ENCODE measurements at places on chromosomes 5 and 9. TPM values are rescaled to one million over a fixed set of nuclear protein-coding genes. Genes with fewer than 3 reads are reported as not detected.

DNA sequence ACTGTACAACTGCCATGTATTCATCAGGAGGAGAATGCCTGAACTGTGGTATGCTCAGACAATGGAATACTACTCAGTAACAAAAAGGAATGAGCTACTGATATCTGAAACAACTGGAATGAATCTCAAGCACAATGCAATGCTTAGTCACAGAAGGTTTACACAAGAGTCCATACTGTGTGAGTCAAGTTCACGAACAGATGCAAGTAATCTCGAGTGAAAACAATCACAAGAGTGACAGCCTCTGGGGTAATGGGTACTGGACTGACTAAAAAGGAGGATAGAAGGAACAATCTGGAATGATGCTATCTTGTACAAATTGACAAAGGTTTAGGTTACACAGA is 19.5 kb upstream of the GOLGA1 start:
- no peaks in the 10 kb centered on the region for H3K27me3 ChIP-seq
- H3K36me3 ChIP-seq = no peaks in the 10 kb centered on the region
- H3K4me3 ChIP-seq = no peak overlapping the region
- no peaks in the 10 kb centered on the region for H3K4me1 ChIP-seq
- H3K27ac ChIP-seq = no peak overlapping the region
- no peak for DNase-seq

DNA sequence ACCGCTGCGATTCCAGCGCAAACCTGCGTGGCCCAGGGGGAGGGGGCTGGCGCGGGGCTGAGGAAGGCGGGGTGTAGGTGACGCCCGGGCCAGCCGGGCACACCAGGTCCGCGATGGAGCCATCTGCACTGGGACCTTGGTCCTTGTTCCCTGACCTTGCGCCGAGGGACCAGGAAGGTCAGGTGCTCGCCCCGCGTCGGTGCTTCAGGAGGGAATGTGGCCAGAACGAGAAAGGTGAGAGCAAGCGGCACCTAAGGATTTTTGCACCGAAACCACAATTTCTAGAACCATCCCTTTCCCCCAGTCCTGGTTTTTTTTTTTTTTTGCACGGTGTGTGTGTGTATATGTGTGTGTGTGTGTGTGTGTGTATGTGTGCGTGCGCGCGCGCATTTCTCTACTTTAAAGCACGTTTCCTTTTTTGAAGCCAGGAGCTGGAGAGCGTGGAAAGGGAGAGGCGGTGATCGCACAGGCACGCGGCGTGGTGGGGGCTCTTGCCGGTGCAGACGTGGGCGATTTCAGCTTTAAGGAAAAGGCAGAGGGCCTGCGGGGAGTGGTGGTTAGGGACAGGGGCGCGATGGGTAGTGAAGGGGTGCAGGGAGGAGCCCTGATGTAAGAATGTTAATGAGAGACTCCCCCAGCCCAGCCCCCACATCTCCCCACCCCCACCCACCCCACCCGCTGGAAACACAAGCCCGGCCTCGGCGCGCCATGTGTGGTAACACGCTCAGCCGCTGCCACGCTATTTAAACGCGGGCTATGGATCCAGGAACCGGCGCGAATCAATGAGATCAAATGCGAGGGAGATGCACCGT is at the start of gene NPR3:
NPR3 (plus strand) TSS at position 772 of the 812 bp plus-strand sequence. CDS start 456 bp downstream, outside the sequence.
- peaks cover 5% of the 10 kb centered on the region for H3K27me3 ChIP-seq
- H3K4me3 ChIP-seq = peak within 1 kb of the TSS; percentile 56
- H3K27ac ChIP-seq = no peak within 1 kb of the TSS
- H3K36me3 ChIP-seq = no peaks in the 10 kb centered on the region
- peaks cover 33% of the 10 kb centered on the region for H3K4me1 ChIP-seq
- DNase-seq = peak; percentile 72

DNA sequence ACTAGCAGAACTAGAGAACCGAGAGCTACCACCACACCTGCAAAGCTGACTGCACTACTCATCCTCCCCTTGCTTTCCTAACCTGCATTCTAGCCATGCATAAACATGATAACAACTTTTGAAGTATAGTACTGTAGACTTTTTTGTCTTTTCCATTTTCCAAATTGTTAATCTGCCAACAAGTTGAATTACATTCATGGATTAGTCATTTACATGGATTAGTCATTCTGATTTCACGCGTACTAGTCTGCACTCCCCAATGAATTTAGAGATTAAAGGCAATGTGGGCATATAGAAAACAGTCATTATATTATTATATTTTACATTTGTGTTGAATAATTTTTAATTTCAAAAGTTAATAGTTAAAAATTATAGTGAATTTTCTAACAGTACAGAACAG is 81.4 kb downstream of the EDIL3 start:
- H3K4me1 ChIP-seq = no peaks in the 10 kb centered on the region
- no peak for DNase-seq
- H3K4me3 ChIP-seq = no peak overlapping the region
- no peaks in the 10 kb centered on the region for H3K27me3 ChIP-seq
- H3K27ac ChIP-seq = no peak overlapping the region

LRRC14B gene
- not detected for polyA plus RNA-seq

DNA sequence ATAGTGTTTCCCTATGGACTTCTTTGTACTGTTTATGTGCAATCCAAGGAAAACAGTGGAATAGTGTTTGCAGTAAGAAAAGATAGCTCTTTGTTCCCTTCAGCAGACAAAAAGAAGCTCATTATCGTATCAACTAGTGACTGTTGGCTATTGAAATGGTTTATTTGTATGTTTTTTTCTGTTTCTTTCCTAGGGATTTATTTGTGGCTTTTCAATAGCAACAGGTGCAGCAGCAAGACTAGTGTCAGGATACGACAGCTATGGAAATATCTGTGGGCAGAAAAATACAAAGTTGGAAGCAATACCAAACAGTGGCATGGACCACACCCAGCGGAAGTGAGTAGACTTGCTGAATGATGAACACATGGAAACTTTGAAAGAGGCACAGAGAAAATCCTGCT is 65.1 kb downstream of the SLC44A1 start:
- no peaks in the 10 kb centered on the region for H3K4me1 ChIP-seq
- no peaks in the 10 kb centered on the region for H3K36me3 ChIP-seq
- no peak overlapping the region for H3K27ac ChIP-seq
- no peak overlapping the region for H3K4me3 ChIP-seq
- no peak for DNase-seq
- H3K27me3 ChIP-seq = no peaks in the 10 kb centered on the region

FOXD1 gene
- polyA plus RNA-seq = 0.09 TPM

- H3K27ac ChIP-seq = no peak overlapping the region
- no peak for DNase-seq
- H3K27me3 ChIP-seq = no peaks in the 10 kb centered on the region
- H3K4me3 ChIP-seq = no peak overlapping the region
- H3K36me3 ChIP-seq = no peaks in the 10 kb centered on the region
- peaks cover 34% of the 10 kb centered on the region for H3K4me1 ChIP-seq
These were observed 5.4 kb downstream of the ZFR start for GRCh38 chr5:32439086-32439642.

DNA sequence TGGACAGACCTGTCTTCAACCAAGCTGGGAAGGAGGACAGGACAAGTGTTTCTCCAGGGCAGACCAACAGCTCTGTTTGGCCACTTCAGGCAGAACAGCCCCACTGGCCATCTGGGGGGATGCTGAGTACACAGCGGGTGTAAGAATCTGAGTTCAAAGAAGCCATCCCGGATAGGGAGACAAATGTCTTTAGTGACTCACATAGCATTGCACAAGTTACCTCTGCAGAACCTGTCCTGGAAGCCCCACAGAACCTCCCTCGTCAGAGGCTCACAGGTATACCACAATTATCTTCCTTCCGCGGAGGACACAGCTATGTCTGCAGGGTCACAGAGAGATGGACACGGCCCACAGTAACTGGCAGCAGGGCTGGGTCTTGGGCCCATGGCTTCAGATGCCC is 2.0 kb downstream of the OR2V2 start:
- H3K4me3 ChIP-seq = no peak overlapping the region
- no peaks in the 10 kb centered on the region for H3K4me1 ChIP-seq
- H3K27ac ChIP-seq = no peak overlapping the region
- H3K27me3 ChIP-seq = no peaks in the 10 kb centered on the region

CRAT gene
- polyA plus RNA-seq = 49.8 TPM

DNA sequence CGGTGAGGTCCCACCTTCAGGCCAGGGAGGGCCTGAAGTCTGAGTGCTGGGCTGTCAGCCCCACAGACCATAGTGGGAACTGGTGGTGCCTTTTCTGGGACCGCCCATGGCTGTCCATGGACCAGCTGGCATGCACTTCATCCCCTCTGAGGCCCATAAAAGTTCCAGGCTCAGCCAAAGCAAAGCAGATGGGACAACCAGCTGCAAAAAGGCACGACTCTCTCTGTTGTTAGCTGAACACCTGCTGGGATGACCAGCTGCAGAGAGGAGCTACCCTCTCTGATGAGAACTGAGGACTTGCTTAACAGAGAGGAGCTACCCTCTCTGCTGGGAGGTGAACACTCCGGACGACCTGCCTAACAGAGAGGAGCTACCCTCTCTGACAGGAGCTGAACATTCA is 844.3 kb upstream of the DMAC1 start:
- DNase-seq = no peak
- no peak overlapping the region for H3K27ac ChIP-seq
- H3K4me1 ChIP-seq = no peaks in the 10 kb centered on the region

- peaks cover 53% of the 10 kb centered on the region for H3K4me1 ChIP-seq
- no peak for DNase-seq
- no peak overlapping the region for H3K27ac ChIP-seq
- H3K36me3 ChIP-seq = no peaks in the 10 kb centered on the region
- no peak overlapping the region for H3K4me3 ChIP-seq
These were observed 89.4 kb downstream of the SH3TC2 start for GRCh38 chr5:148973455-148973854.

CDO1 gene
- 5.4 TPM for polyA plus RNA-seq

DNA sequence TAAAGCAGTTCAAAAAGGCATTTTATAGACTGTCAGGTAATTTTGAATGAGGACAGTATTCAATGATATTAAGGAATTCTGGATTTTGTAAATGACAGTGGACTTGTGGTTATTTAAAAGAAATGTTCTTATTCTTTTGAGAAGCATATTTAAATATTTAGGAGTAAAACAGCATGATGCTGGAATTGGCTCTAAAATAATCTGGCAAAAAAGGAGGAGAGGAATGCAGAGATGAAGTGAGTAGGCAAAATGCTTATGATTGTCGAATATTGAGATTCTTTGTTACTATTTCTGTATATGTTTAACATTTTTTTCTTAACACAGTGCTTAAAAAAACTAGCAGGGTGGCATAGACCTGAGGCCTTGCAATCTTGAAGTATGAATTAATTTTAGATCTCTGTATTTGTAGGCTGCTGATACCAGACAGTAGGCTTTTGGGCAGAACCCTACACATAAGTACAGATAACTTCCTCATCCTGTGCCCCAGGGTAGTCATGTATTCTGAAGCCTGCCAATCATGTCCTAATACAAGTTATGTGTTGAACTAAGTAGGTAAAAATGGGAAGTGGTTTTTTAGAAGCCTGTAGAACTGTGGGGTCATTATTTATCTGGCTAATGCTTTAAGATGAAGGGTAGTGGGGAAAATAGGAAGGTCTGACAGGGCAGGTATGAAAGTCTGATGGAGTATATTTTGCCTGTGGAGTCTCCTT is 9.4 kb downstream of the CD180 start:
- no peaks in the 10 kb centered on the region for H3K27me3 ChIP-seq
- H3K4me3 ChIP-seq = no peak overlapping the region
- no peaks in the 10 kb centered on the region for H3K36me3 ChIP-seq
- H3K27ac ChIP-seq = no peak overlapping the region
- no peak for DNase-seq

DNA sequence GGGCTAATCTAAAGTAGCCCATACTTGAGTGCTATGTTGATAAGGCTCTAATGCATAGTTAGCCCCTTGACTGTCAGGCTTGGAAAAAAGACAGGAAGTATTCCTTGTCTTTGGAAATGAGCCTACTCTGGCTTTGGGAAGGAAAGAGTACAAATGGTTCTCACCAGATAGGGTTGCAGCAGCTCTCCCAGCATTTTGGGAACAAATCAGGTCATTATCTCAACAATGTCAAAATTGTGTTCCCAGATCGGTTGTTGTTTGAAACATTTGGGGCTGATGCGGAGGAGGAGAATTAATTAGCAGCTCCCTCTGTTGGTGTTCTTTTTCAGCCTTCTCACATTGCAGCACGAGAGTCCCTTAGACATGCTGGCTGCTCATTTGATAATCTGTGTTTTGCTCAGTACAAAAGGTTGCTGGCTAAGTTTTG is 294.7 kb upstream of the DMRT1 start:
- H3K4me1 ChIP-seq = no peaks in the 10 kb centered on the region
- peak overlapping the region; percentile 40 for H3K27ac ChIP-seq
- H3K27me3 ChIP-seq = no peaks in the 10 kb centered on the region

- H3K27me3 ChIP-seq = no peaks in the 10 kb centered on the region
- no peak overlapping the region for H3K27ac ChIP-seq
- H3K4me1 ChIP-seq = no peaks in the 10 kb centered on the region
- no peak for DNase-seq
These were observed 180.6 kb downstream of the MACROH2A1 start for GRCh38 chr5:135218486-135218755.

LPCAT1 gene
- polyA plus RNA-seq = 35.1 TPM

CCDC192 gene
- polyA plus RNA-seq = not detected

DNA sequence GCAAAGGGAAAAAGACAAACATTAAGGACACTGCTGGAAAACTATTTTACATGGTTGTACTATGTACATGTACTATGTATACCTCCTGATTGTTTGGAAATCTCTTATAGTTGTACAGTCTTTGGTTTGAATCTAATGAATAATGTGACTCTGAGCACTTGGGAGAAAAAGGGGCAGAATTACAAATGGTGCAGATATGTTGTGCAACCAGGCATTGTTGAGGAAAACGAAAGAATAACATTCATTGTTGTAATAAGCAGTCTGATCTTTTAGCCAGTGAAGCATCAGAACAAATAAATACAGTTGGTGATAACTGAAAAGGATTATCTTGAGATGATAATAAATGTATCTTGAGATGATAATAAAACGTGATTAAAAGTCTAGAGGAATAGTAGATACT is 87.2 kb downstream of the CSNK1G3 start:
- H3K27me3 ChIP-seq = no peaks in the 10 kb centered on the region
- no peak for DNase-seq
- no peak overlapping the region for H3K27ac ChIP-seq
- no peak overlapping the region for H3K4me3 ChIP-seq
- no peaks in the 10 kb centered on the region for H3K36me3 ChIP-seq
- H3K4me1 ChIP-seq = no peaks in the 10 kb centered on the region

DNA sequence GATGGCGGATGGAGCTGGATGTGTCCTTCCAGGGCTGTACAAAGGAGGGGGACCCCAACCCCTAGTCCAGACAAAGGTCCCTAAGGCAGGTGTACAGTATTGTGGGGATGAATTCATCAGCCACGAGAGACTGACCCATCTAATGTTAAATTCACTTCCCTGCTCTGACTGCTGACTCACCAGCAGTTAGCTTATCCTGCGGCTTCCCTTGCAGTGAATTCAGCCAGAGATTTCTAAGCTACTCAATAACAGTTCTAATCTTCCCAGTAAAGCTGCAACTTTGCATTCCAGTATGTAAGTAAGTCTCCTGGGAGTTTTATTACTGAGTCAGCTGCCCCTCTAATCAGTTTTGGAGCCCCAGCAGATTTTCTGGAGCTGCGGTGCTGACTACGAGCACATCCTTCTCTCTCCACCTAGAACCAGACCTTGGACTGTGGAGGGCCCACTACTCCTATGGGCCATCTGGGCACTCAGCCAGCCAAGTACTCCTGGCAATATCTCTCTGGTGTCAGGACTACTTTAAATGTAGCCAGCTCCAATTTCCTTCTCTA is 16.1 kb downstream of the B4GALT1 start:
- peak overlapping the region; percentile 87 for H3K27ac ChIP-seq
- H3K4me3 ChIP-seq = peak overlapping the region; percentile 8
- DNase-seq = peak; percentile 87
- H3K36me3 ChIP-seq = no peaks in the 10 kb centered on the region
- peaks cover 26% of the 10 kb centered on the region for H3K4me1 ChIP-seq

Data from sigmoid colon (tissue), 7 donors.